ENCODE measurements at places on chromosomes 2 and 18.

GRCh38 chr2:15582710-15583357 is 8.8 kb upstream of the DDX1 start:
- DNase-seq, result no peak

DNA sequence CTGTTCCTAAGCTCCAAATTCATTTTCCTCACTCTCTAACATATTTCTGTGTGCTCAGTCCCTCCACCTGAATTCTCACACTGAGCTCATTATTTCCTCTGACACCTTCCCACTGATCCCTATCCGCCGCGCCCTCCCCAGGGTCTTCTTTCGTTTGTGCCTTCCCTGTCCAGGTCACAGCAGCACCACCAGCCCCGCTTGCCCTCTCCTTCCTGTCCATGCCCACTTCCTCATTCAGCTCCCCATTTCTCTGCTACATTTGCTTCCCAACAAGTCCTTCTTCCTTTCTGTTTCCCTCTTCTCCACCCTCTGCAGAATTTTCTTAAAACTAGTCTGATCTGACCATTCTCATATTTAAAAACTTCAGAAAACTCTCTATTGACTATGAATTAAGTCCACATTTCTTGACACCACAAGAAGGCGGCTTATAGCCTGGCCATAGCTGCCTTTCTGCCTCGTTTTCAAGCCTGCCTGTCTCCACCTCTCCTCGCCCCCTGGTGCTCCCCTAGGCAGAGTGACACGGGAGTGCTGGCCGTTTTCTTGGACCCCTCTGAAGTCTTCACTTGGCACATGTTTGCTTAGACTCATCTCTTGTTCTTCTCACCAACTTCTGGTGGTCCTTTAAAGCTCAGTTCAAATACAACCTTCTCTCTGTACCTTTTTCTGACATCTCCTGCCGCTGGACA is 138.7 kb upstream of the BOD1L2 start:
- no peak for DNase-seq

- DNase-seq, result no peak
Measured at GRCh38 chr18:73636355-73636754, 511.3 kb downstream of the FBXO15 start.

GRCh38 chr2:205675861-205676516 is 6.3 kb upstream of the NRP2 start:
- DNase-seq, result peak; percentile 71

DNA sequence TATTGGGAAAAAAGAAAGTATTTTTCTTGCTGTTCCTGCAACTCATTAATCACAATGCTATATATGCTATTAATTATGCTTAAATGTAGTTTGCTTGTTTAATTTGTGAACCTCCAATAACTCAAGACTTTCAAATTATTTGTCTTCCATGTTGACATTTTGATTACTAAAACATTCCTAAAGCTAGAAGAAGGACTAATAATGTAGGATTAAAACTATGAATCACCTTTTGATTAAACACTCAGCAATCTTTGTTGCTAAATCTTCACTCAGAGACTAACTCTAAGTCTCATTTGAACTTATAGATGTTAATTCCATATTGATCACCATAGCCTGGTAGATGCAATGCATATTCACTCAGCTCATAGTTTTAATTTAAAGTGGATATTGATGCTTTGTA is 524.6 kb upstream of the ZEB2 start:
- DNase-seq, result no peak

- DNase-seq, result no peak
Measured at GRCh38 chr18:5413447-5413846, 117.9 kb upstream of the ZBTB14 start.

Measured in NCI-H526 (cell line).